ENCODE measurements at places on chromosomes 7 and 10. TPM values are rescaled to one million over a fixed set of nuclear protein-coding genes. Genes with fewer than 3 reads are reported as not detected.

The BLNK gene
- 0.51 TPM for total RNA-seq

The EPHA1 gene
- total RNA-seq = under 0.01 TPM

The FAM25A gene
- total RNA-seq = not detected

The TUBB8 gene
- total RNA-seq = not detected

The ZNF727 gene
- total RNA-seq = 6.4 TPM

The SRI gene
- total RNA-seq = 75.1 TPM

Measured in fibroblast of lung (primary cell).